ENCODE measurements at places on chromosomes 1 and 21. TPM values are rescaled to one million over a fixed set of nuclear protein-coding genes. Genes with fewer than 3 reads are reported as not detected.

SPOCD1 gene
- total RNA-seq = 0.98 TPM

SLAMF8 gene
- total RNA-seq = 12.0 TPM

ITPKB gene
- total RNA-seq = 39.3 TPM

NMNAT1 gene
- total RNA-seq = 12.3 TPM

AMY1C gene
- total RNA-seq = not detected

KCNJ10 gene
- 4.9 TPM for total RNA-seq
